ENCODE measurements at places on chromosomes 4 and X.

DNA sequence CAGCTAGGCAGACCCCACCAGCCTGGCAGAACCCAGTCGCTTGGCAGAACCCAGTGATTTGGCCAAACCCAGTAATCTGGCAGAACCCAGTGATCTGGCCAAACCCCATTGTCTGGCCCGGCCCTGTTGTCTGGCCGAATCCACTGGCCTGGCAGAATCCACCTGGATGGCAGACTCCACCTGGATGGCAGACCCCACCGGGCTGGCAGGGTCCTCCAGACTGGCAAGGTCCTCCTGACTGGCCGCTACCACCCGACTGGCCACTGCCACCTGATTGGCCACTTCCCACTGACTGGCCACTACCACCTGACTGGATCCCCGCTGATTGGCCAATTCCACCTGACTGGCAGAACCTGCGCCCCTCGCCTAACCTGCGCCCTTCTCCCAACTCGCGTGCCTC, 3.2 kb downstream of the MAGED1 start:
- DNase-seq = no peak

GRCh38 chr4:24805566-24805965, 10.2 kb downstream of the SOD3 start:
- no peak for DNase-seq

- no peak for DNase-seq
Observed at GRCh38 chr4:53040851-53041250, 178.7 kb downstream of the RASL11B start.

DNA sequence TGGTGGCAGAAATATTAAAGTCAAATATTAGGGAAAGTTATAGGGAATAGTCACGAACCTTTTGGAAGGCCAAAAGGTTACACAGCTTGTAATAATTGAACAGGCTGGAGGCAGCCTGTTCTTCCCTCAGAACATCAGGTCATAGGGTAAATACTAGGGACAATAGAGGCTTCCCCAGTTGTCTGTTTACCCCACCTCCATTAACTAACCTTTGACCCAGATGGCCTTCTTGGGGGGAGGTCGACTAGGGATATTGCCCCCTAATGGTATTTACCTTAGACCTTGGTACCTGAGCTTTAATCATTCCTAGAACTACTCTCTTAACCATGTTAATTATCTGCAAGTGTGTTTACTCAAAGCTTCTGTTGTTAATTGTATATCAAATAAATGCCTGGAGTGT, 26.0 kb downstream of the C4orf17 start:
- DNase-seq = no peak

DNA sequence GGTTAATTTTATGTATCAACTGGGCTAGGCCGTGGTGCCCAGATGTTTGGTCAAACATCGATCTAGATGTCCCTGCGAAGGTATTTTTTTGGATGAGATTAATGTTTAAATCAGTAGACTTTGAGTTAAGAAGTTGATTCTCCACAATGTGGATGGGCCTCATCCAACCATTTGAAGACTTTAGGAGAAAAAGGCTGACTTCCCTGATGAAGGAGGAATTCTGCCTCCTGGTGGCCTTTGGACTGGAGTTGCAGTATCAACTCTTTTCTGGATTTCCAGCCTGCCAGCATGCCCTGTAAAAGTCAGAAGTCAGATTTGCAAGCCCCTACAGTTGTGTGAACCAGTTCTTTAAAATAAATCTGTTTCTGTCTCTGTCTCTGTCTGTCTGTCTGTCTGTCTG, 91.4 kb downstream of the STK32B start:
- no peak for DNase-seq

DNA sequence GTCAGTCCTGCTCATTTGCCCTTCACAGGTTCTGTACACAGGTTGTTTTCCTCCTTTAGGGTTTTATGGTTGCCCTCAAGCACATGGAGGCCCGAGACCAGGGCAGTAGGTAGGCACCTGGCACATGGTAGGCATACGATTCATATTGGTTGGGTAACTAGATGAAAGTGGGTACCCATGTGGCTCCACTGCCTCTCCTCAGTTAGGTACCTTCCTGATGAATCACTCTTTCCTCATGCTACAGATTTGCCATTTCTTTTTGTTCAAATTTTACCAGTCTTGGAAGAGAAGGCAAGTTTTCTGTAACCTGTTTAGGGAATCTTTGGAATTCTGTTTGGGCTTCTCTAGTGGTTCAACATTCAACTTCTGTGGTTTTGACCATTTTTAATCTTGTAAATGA, 121.3 kb downstream of the FHIP1A start:
- no peak for DNase-seq

DNA sequence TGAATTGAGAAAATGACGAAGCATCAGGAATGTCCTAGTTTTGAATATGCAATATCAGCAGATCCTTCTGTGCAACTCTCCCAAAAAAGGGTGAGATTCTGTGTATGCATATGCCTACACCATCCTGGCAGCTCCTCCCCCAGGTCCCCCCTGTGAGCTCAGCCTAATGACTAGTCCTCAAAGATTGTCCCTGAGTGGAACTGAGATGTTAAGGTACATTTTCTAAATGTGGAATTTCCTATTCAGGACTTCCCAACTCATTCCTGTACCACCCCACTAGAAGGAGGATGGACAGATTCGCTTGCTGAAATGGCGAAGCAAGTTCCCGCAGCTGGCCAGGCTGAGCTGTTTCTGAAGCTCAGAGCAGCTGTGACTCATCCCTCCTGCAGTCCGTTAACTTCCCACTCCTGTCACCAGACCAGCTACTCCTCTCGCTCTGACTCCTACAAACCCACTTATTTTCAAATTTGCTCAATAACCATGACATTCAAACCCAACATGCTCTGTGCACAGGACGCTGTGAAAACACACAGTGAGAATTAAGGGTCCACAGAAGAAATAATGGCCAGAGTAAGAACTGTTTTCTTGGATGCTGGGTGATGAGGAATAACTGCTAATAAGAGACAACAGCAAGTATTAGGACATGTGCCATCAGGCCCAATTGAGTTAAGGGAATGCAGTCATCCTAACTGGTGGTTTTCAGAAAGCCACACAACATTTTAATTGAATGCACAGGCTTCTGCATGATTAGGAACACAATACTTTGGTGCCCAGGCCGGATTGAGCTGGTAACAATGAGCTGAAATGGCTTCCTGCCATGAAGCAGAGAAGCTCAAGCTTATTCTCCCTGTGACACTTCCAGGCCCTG, 40.0 kb upstream of the IRF2 start:
- DNase-seq = no peak

GRCh38 chr4:48360285-48361011, 19.1 kb downstream of the SLAIN2 start:
- no peak for DNase-seq

All from NCI-H1930 (cell line).